ENCODE measurements at places on chromosomes 3 and 15.

DNA sequence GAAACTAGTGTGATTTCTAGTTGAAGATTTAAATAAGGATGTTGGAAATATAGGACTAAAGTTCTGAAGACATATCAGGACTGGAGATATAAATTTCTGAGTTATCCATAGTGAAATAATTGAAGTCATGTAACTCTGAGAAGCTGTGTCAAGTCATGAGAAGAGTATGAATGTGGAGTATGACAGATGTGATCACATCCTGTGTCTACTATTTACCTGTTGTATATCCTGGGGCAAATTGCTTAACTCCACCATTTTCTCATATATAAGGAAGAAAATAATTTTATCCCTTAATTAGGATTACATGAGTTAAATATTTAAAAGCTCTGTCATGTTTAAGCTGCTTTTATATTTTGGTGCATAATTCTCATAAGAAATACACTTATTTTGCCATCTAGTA lies 350.3 kb downstream of the ZBTB20 start:
- no peak for DNase-seq

- DNase-seq: no peak
These were observed 650.6 kb downstream of the ZPLD1 start for GRCh38 chr3:103085465-103085864.

DNA sequence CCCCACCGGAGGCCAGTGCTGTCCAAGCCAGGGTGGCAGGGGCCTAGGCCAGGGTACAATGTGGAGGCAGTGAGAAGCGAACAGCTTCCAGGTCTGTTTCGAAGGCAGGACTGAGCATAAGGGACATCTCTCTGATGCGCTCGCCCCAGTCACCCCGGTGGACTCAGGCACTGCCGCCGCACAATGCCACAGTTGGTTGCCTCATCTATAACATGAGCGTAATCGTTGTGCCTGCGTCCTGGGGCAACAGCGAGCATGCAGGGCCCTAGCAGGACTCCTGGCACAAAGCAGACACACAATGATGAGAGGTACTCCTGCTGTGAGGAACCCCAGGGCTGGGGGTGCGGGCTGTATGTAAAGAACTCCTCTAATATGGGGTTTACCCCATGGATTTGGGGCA lies 14.1 kb downstream of the HRH1 start:
- no peak for DNase-seq

GRCh38 chr3:14150491-14151230 lies 25.8 kb downstream of the TMEM43 start:
- no peak for DNase-seq

GRCh38 chr3:38022301-38022700 lies 7.1 kb downstream of the PLCD1 start:
- no peak for DNase-seq

DNA sequence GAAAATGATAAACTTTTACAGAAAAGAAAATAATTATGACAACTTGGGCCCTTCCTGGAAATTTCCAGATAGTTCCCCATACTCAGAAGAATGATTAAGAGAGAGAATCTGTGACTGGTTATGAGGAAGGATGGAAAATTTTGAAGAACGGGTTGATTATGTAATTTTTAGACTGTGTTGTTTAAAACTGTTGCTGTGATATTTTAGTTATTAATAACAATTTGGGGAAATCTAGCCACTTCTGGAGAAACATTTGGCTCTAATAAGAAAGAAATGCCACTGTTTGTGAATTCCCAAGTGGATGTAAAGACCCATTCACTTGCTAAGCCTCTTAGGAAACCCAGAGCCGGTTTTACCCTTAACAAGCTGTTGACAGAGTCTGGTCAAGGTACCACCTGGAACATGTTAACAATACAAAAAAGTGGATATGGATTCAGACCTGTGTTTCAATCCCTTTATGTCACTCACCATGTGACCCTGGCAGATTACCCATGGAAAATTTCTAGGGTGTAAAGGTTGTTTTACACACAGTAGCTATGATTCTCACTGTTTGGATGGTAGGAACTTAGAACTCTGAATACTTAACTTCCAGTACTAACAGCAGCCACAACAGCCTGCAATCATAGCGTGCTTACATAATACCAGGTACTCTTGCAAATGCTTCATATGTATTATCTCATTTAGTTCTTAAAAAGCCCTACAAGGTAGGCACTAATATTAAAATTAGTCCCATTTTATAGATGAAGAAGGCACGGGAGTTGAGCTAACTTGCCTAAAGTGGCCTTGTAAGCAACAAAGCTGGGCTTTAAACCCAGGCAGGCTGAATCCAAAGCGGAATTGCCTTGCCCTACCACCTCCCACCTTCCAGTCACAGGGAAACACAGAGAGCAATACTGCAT lies 32.0 kb downstream of the ZBTB38 start:
- DNase-seq: no peak

GRCh38 chr3:42079701-42080452 lies 11.3 kb upstream of the TRAK1 start:
- no peak for DNase-seq

DNA sequence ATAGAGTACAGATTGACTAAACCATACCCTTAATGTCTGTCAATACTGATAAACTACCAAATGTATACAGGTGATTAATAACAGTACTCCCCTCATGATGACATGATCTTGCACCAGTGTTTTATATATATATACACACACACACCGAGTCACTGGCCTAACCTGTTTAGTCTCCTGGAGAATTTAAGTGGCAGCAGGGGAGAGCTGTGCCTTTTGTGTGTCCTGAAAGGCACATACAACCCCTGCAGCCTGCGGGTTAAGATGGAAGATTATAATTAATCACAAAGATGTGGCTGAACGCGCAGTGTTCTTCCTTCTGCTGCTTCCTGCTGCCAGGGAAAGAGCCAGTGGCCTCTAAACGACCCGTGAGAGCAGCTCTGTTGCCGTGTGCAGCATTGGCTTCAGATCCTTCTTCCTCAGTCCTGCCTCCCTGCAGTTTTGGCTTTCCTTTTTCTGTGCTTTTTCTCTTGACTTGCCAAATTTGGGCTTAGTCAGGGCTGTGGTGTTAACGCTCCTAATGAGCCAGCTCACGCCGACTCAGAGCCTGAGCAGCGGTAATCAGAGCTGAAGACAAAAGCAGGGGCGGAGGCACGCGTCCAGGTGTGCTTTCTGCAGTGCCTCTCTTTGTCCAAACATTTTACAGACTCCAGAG lies 42.5 kb upstream of the UBE3A start:
- DNase-seq: peak; percentile 11

GRCh38 chr15:38885471-38885952 lies 320.9 kb upstream of the RASGRP1 start:
- DNase-seq: no peak

DNA sequence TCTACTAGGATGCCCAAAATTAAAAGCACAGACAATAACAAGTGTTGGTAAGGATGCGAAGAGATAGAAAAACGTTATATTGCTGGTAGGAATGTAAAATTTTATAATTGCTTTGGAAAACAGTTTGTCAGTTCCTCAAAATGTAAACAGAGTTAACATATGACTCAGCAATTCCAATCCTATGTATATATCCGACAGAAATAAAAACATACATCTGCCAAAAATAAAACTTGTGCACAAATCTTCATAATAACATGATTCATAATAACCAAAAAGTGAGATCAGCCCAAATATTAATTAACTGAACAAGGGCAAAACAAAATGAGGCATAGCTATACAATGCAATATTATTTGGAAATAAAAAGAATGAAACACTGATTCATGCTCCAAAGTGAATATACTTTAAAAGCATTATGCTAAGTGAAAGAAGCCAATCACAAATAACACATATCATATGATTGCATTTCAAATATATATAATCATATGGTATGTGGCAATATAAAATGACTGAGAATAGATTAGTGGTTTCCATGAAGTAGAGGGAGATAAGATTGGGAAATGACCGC lies 609.3 kb downstream of the IGSF11 start:
- no peak for DNase-seq

DNA sequence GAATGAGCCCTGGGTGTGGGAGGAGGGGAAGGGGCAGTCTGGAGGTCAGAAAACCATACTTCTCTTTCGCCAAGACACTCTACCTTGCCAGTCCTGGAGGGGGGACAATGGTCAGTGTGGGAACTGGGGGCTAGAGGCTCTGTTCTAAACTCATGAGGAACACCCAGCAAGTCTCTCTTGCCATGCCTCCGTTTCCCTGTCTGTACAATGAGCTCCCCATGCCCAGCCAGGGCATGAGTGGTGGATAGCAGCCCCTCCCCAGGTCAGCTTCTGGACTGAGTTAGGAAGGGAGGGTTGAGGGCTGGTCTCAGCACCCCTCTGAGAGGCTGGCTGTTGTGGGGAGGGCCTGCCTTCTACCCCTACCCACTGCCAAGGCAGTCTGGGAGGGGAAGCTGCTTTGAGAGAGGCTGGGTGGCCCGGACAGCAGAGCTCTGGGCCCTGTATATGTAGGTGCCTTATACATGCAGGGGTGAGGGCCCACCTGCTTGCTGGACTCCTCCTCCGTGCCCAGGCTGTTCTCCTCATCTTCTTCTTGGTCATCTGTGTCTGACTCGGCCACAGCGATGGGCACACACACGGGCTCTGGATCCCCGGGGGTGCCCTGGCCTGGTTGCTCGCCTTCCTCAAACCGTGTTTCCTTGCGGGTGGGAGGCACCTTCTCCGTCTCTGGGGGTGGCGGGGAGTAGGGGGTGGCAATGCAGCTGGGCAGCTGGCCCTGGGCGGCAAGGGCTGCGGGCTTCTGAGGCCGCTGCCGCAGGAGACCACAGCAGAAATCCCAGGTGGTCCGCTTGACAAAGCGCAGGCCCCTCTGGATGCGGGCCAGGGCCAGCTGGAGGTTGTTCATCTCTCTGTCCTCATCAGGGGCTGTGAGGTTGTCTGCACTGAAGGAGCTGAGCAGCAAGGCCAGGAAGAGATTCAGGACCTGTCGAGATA lies 68.8 kb downstream of the SCN5A start:
- no peak for DNase-seq

Measured in astrocyte of the cerebellum (primary cell).